ENCODE measurements at places on chromosomes 6 and 20.

- no peaks in the 10 kb centered on the region for H3K36me3 ChIP-seq
- no peak overlapping the region for H3K4me3 ChIP-seq
- no peak for DNase-seq
- no peak overlapping the region for H3K27ac ChIP-seq
Measured at GRCh38 chr6:100023798-100024197, 29.8 kb upstream of the MCHR2 start.

DNA sequence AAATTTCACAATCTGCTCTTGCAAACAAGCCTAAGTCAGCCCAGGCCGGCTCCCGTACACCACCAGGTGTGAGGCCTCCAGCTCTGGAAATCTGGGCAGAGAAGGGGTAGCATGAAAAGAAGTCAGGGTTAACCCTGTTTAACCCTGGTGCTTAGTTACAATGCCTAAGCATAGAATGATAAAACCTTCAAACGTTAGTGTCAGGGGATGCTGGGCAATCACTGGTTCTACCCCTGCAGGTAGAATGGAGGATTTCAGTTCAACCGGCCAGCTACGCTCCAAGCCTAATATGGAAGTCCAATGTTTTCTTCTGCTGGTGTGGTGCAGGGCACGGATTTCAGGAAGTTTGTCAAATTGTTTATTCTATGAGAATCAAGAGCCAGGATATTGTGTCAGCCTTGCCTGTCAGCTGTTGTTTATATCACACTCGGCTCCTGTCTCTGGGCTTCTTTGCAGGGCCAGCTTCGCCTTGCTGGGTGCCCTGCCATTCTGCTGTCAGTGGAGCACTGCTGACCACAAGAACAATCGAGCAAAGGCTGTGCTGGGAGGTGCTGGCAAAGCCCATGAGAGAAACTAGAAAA, 20.2 kb upstream of the CD93 start:
- H3K27me3 ChIP-seq, result no peaks in the 10 kb centered on the region
- H3K4me1 ChIP-seq, result peaks cover 7% of the 10 kb centered on the region
- no peak for DNase-seq
- no peaks in the 10 kb centered on the region for H3K36me3 ChIP-seq

- no peak for DNase-seq
- no peaks in the 10 kb centered on the region for H3K36me3 ChIP-seq
- H3K4me3 ChIP-seq, result no peak overlapping the region
- H3K27ac ChIP-seq, result no peak overlapping the region
Measured at GRCh38 chr6:141259091-141259490, 873.6 kb upstream of the GJE1 start.

DNA sequence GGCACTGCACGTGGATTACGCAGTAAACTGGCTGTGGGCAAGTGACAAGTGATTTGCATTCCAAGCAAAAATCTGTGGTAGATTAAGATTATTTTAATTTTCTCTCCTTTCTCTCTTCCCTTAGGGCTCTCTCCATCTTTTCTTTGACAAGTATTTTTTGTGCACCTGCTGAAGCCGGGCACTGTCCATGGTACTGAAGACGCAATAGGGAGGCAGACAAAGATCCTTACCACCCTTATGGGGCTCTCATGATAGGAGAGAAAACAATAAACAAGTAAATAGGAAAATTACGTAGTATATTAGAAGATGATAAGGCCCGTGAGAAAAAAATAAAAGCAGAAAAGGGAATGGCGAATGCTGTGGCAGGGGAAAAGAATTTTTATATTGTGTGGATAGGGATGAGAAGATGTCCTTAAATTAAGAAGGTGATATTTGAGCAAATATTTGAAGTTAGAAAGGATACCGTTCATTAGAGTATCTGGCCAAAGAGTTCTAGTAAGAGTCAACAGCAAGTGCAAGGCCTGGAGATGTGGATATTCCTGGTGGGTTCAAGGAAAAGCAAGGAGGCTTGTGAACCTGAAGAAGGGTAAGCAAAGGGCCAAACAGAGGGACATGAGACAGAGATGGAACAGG, 146.0 kb downstream of the LAMP5 start:
- H3K27ac ChIP-seq, result no peak overlapping the region
- no peak overlapping the region for H3K4me3 ChIP-seq
- no peaks in the 10 kb centered on the region for H3K4me1 ChIP-seq
- no peaks in the 10 kb centered on the region for H3K36me3 ChIP-seq
- no peaks in the 10 kb centered on the region for H3K27me3 ChIP-seq

DNA sequence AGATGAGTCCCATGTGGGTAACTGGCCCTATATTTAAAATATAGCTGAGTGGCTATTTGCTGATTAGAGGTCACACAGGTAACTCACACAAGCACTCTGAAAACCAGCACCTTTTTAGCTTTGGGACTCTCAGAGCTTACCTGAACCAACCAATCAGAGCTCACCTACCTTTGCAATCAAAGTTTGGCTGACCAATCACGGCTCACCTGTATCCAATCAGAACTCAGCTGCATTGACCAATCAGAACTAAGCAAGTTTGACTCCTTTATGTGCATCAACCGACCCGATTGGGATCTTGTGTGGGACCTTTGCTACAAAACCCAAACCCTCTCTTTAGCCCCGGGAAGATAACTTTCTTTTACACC, 106.8 kb upstream of the NXT1 start:
- no peak overlapping the region for H3K4me3 ChIP-seq
- no peaks in the 10 kb centered on the region for H3K27me3 ChIP-seq
- peaks cover 6% of the 10 kb centered on the region for H3K4me1 ChIP-seq
- no peaks in the 10 kb centered on the region for H3K36me3 ChIP-seq
- no peak for DNase-seq
